NCI-H2081 treated with DMSO at 0.1 percent for 48 hours (cell line): ENCODE measurements at places on chromosomes 12 and 14.

GRCh38 chr12:90321369-90321768, 612.7 kb upstream of the ATP2B1 start:
- no peak for DNase-seq

GRCh38 chr12:93167841-93168492, 209.8 kb upstream of the NUDT4 start:
- no peak for DNase-seq

DNA sequence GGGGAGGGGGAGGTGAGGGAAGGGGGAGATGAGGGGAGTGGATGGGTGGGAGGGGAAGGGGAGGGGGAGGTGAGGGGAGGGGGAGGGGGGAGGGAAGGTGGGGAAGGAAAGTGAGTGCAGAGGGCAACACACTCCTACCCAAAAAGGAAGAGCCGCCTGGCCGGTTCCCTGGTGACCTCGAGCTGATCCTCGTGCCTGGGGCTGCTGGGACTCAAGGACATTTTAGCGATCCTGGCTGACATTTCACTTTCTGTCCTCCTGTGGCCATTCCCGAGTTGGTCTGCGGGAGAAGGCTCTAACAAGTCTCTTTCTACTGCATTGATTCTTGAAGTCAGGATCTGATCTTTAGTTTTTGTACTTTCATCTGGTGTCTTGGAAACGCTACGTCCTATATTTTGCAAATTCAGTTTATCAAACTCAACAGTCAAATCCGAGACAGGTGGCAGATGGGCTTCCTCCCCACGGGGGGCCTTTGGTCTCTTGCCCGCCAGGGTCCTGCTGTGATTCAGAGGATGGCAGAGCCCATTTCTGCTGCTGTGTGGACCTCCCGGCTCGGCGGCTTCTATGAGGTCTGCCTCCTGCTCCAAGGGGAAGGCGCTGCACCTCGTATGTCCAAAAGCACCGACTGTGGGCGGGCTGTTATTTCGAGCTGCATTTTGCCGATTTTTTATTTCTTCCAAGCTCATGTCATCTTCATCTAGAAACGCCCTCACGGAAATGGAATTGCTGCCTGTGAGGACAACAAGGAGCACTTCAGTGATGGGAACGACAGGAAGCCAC, 19.1 kb downstream of the PGAM5 start:
- no peak for DNase-seq

DNA sequence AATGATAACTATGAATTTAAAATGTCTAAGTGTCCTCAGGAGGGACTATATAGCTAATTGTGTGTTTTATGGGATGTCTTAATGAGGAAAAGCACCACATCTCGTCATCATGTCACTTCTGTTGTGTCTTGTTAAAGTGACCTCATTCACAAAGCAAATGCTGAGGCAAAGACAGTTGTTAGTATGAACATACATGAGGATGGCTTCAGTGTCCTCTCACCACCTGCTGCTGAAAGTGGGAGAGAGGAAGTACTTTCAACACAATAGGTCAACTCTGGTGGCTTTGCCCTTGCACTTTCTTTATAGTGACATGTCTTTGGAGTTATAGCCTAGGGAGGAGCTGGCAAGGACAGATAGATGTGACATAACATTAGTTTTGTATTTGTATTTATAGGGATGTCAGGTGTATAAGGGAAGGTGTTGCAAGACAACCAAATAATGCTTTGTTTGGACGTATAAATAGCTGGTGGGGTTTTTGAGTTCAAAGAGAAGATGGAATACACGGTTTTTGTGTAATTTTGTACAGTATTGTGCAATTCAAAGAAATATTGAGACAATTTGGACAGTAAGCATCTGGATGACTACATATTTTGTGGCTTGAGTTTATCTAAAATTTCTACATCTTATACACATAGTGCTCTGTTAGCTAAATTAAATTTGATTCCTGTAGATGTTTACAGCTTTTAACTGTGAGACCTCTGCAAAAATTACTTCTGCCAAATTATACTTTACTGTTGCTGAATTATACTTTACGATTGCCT, 131.7 kb upstream of the ATP2B1 start:
- no peak for DNase-seq

GRCh38 chr12:123390498-123391426, 6.8 kb downstream of the KMT5A start:
- no peak for DNase-seq

DNA sequence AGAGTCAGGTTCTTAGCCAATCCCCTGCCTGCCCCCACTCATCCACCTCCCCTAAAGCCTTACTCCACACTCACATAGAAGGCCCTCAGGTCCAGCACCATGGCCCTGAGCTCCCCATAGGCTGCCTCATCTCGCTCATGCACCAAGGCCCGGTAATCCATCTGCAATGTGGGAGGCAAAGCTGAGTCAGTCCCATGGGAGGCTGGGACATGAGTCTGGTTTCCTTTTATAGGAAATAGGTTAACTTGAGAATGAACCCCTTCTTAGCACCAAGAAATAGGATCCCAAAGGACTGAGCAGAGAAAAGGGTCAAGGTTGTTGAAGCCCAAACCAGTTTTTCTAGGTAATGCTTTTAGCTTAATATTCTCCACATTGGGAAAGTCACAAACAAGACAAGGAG, 2.1 kb upstream of the EMC9 start:
- DNase-seq: no peak

GRCh38 chr14:104532191-104532555, 47.4 kb upstream of the C14orf180 start:
- no peak for DNase-seq

GRCh38 chr14:58992935-58993334, 195.5 kb upstream of the DAAM1 start:
- no peak for DNase-seq

- no peak for DNase-seq
Measured at GRCh38 chr12:120687578-120688289, 785 bp downstream of the MLEC start.

GRCh38 chr12:80777587-80777986, 60.9 kb downstream of the MYF5 start:
- no peak for DNase-seq

- no peak for DNase-seq
Measured at GRCh38 chr12:41140117-41140516, 48.0 kb upstream of the PDZRN4 start.

DNA sequence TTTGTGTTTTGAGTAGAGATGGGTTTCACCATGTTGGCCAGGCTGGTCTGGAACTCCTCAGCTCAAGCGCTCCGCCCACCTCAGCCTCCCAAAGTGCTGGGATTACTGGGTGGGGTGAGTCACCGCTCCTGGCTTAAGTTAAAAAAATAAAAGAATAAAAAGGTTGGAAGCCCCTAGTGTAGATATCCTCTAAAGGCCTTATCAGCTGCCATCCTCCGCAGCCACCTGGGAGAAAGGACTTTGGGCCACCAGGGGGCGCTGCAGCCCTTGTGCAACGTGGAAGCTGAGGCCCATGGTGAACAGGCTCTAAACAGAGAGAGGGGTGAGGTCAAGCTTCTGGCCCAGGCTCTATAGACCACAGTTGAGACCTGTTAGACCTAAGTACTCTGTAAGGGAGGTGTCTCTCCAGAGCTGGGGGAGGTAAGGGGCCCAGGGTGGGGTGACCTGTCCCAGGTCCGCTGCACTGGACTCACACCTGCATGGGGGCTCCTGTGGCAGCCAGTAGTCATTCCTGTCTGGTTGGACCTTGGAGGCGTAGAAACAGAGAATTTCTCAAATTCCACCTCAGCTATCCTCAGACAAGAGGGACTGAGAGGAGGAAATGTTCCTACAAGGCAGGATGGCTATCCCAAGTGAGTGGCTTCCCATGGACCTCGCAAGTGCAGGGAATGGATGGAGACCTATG, 14.0 kb upstream of the RACGAP1 start:
- no peak for DNase-seq

GRCh38 chr14:21652209-21652808, 1.3 kb upstream of the OR4E2 start:
- no peak for DNase-seq

DNA sequence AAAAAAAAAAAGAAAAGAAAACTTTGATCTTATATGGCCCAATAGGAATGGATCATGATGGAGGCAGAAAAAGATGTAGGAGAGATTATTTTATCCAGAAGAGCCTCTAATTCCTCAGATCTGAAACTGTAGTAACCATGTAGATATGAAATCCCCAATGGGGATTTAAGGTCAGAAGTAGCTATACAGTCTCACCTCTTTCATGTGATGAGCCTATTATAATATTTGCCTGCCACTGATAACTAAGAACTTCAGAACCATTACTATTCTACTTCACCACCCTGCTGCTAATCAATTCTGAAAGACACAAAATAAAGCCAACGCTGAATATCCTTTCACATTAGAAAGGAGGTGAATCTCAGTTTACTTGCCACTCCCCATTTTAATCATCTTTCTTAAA, 29.3 kb downstream of the BAZ1A start:
- no peak for DNase-seq

DNA sequence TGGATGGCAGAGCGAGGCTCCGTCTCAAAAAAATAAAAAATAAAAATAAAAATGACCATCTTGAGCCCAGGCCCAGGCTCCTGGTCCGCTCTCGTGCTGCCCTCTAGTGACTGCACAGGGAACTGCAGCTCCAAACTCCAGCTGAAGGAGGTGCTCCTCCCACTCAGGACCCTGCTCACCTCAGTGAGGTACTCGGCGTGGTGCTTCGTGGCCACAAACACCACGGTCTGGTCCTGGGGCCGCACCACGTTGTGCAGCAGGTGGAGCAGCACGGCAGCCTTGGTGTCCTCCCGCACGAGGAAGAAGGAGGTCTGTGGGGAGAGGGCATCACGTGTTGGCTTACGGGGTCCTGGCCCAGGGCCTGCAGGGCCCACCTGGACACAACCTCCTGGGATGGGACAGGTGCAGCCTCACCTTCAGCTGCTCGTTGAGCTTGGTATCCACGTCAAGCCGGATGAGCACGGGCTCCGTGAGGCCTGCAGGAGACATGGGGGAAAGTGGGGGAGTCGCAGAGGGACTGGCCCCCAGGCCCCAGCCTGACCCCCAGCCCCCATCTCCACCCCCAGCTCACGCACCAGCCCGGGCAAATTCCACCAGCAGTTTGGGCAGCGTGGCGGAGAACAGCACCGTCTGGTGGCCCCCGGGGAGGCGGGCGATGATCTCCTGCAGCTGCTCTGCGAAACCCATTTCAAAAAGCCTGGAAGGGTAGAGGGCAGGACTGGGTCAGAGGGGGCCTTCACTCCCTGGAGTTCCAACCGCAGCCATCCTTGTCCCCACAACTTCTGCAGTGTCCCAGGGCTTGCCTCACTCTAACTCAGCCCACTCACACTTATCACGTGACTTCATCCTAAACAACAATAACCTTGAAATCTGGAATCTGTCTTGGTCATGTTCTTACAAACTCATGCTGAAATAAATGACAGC, 10.6 kb downstream of the DDX54 start:
- DNase-seq: no peak

DNA sequence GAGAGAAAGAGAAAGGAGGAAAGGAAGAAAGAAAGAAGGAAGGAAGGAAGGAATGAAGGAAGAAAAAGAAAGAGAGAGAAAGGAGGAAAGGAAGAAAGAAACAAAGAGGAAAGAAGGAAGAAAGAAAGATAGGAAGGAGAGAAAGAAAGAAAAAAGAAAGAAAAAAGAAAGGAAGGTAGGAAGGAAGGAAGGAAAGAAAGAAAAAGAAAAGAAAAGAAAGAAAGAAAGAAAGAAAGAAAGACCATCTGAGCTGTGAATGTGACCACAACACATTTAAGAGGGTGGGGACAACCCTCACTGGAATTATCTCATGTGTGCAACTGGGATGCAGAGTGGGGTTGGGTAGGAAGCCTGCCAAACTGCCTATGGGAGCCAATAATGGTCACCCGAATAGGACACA, 36.0 kb upstream of the BATF start:
- no peak for DNase-seq

- no peak for DNase-seq
Measured at GRCh38 chr12:740921-741320, 11.5 kb upstream of the WNK1 start.

DNA sequence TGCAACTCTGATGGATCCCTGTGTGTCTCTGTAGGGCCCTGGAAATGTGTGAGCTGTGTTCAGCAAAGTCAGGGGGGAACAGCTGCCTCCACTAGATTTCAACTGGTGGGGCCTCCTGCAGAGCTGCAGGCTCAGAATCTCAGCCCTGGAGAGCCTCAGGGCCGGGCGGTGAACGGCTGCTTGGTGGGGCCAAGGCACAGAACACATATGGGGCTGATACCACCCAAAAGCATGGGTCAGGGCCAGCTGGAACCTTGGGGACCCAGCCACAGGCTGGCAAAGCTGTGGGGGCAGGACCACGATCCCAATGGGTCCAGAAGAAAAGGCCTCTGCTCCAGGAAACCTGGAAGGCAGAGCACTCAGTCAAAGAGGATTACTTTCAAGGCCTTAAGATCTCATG, 878.5 kb downstream of the BCL11B start:
- no peak for DNase-seq

- DNase-seq: no peak
Measured at GRCh38 chr12:45928309-45928708, 62.1 kb downstream of the SCAF11 start.
